ENCODE measurements at places on chromosomes 1 and 21.

GRCh38 chr1:241767737-241768136 lies 80.3 kb upstream of the EXO1 start:
- no peak for DNase-seq

GRCh38 chr21:42234464-42235241 lies 15.7 kb downstream of the ABCG1 start:
- peak; percentile 63 for DNase-seq

- DNase-seq, result no peak
These were observed 66.5 kb downstream of the TSEN15 start for GRCh38 chr1:184118046-184118445.

DNA sequence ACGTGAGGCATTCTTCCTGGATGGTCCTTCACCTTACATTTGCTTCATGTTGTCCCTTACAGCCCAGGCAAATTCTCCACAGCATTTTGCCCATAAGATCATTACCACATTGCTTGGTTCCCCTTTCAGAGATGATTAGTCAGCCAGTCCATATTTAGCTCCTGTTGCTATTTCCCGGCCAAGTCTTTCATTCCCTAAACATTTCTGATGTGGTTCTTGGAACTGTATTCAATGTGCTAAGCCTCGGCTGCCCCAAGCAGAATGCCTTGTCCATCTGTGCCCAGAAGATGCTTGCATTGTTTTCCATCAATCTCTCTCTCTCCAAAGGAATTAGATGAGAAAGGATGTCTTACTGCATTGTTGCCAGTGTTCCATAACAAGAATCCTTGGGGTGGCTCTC lies 420.9 kb upstream of the CAMK1G start:
- no peak for DNase-seq

DNA sequence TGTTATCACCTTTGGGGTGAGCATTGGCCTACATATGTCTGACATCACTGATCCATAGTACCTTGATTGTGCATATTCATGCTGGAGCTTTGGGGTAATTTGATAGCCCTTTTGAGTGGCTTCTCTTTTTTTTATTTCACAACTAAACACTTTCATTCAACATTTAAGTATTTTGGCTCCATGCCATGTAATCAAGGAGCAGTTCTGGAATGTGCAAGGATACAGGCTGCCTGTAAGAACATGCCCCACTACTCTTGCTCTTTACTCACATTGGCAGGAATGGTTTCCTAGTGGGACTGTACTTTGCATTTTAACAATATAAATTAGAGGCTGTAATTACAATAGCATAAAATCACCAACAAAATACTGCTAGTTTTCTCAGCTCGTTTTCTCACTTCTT lies 300.7 kb upstream of the SPAG17 start:
- no peak for DNase-seq

DNA sequence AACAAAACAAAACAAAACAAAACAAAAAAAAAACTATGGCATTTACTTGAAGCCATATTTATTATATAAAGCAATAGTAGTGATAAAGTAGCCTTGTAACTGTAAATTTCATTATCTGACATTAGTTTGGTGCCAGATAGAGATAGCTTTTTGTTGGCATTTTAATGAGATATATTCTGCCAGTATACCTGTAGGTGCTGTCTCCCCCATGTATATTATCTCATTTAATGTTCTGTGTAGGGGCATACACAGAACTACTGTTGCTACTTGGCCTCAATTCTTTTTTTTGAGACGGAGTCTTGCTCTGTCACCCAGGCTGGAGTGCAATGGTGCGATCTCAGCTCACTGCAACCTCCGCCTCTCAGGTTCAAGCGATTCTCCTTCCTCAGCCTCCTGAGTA lies 67.4 kb downstream of the TMEM200B start:
- no peak for DNase-seq

DNA sequence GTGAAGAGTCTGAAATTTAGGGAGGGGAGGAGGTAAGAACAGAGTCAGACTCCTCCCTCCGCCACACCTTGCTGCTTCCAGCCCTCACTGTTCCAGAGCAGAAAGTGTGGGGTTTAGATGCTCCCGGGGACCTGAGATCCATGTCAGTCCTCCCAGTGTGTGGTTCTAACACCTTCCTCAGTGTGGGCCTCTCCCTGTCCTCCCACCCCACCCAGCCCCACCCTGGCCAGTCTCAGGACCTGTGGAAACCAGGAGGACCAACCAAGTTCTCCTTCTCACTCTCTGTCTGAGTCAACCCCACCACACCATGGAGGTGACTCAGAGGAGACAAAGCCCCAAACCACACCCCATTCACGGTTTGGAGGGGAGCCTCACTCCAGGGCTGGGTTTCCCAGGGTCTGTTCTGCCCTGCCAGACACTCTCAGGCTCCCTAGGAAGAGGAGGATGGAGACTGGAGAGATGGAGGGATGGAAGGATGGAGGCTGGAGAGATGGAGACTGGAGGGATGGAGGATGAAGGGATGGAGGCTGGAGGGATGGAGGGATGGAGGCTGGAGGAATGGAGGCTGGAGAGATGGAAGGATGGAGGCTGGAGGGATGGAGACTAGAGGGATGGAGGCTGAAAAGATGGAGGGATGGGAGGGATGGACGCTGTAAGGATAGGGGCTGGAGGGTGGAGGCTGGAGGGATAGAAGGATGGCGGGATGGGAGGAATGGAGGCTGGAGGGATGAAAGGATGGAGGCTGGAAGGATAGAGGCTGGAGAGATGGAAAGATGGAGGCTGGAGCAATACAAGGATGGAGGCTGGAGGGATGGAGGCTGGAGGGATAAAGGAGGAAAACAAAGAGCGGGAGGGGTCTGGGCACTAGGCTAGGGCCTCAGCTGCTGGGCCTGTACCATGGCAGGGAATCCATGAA lies 100.9 kb upstream of the RUNX3 start:
- DNase-seq, result peak; percentile 46

- no peak for DNase-seq
These were observed 278.3 kb downstream of the ST6GALNAC3 start for GRCh38 chr1:76352741-76353435.

GRCh38 chr1:206637605-206638004 lies 2.3 kb downstream of the DYRK3 start:
- no peak for DNase-seq

Data from activated CD8-positive, alpha-beta memory T cell treated with anti-CD3 and anti-CD28 coated beads for 1 hour (primary cell).